ENCODE measurements at places on chromosomes 2 and 18.

- no peak for DNase-seq
Observed at GRCh38 chr18:57447154-57447621, 12.0 kb downstream of the ONECUT2 start.

DNA sequence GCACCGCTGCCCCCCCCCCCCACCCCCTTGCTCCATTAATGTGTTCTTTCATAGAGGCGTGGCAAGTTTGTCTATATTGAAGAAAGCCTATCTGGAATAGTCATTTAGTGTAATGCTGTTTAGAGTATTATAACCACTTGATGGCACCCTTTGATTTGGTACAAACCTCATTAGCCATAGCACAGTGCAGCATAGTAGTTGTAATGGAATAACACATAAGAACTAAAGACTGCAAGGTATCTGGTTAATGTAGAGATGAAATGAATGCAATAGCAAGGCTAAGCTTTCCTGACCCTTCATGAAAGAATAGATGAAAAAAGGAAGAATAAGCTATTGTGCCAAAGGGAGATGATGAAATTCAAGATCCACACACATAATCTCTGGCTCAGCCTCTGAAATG lies 81.9 kb downstream of the EHBP1 start:
- no peak for DNase-seq

- no peak for DNase-seq
Observed at GRCh38 chr2:20381457-20381856, 30.8 kb upstream of the PUM2 start.

DNA sequence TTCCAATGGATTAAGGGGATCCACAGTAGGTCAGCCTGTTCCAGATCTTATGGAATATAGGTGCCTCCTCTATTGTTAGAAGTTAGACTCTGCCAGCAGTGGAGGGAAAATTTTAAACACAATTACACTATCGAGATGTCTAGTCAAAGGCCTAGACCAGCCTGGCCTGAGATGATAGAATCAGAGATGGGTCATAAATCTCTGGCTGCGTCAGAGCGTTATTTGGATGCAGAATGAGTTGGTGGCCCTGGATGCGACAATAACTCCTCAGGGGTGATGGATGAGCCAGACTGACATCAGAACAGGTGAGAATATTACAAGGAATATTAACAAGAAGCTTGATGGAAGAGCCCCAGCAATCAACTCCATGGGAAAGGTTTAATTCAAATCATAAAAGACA lies 149.3 kb upstream of the TCF4 start:
- DNase-seq, result no peak

DNA sequence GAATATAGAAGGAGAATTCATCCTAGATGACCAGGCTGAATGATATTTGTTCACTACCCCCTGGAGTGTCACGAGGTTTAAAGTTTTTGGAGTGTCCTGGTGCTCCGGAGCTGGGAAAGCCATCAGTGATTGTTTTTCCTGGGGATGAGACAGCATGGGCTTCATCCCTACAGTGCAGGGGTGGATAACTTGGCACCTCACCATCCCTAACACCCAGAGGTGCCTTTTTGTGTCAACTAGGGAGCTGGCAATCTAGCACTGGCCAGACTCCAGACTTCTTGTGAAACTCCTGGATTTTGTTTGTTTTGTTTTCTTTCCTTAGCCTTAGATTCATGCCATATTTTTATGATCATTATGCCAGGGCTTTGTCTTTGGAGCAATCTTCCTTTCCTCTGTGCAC lies 164.8 kb downstream of the PRKCE start:
- no peak for DNase-seq

DNA sequence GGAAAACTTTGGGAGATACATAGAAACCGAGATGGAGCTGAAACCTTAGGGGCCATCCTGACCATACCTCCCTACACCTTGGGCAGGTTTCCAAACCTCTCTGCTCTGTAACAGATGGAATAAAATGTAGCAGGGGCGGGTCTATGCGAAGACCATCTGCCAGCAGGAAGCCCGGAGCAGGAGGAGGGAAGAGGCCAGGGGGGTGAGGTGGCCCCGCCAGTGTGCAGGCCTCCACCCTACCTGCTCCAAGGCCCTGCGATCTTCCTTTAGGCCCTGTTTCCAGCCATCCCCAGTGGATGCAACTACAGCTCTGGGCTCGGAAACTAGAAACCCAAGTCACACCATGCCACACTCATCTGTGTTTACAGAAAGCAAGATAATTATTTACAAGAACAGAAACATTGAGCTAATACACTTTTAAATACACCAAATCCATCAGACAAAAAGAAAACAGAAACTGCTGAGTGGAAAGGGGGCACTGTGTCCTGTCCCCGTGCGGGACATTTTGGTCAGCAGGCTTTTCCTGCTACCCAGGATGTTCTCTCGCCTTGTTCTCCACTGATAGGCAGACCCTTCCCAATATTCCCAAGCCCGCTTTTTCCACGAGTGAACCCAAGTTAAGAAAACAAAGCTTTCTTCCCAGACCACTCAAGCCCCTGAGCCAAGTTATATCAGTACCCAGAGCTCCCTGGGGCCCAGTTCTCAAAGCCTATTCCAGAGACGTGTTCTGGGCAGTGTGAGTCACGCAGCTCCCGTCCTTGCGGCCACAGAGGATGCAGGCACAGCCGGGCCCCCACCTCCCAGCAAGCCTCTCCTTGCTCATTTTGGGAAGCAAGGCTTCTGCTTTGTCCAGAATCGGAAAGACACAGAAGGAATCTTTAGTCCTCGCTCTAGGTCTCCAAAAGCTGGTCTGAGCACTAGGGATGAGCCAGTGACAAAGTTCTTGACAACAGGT lies 17.3 kb downstream of the CIB4 start:
- no peak for DNase-seq

DNA sequence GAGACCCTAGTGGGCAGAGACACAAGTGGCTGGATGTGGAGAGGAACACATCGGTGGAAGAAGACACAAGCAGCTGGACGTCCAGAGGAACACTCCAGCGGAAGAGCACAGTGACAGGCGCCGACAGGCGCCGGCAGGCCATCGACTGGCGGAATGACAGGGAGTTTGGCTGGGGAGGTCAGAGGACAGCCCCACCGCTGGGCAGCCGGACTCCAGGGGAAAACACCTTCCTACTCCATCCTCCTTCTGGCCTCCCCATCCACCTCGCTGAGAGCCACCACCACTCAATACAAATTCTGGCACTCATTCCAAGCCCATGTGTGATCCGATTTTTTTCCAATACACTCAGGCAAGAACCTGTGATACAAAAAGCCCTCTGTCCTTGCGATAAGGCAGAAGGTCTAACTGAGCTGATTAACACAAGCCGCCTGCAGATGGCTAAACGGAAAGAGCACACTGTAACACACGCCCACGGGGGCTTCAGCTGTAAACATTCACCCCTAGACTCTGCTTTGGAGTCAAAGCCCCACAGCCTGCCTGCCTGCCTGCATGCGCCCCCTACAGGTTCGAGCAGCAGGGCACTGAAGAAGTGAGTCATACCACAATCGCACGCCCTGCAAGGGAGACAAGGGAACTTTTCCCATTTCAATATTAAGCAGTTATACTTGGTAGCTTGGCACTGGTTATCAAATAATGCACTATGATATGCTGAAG lies 50.2 kb upstream of the LRP1B start:
- DNase-seq, result no peak

DNA sequence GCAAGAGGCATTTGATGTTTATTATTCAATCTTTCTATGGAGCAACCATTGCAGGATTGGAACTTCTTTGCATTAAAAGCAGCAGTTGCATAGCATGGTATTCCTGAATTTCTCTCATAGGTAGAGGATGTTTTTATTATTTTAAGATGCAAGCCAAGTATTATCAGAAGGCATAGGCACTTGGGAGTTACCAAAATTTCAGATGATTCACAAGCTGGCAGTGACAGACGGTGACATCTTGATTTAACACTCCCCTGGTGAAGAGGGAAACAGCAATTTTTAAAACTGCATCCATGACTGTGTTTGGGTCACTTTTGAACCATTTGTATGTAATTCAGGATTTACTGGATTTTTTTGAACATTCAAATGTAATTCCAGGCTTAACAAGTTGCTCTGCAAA lies 654.3 kb downstream of the SLC4A3 start:
- DNase-seq, result no peak

DNA sequence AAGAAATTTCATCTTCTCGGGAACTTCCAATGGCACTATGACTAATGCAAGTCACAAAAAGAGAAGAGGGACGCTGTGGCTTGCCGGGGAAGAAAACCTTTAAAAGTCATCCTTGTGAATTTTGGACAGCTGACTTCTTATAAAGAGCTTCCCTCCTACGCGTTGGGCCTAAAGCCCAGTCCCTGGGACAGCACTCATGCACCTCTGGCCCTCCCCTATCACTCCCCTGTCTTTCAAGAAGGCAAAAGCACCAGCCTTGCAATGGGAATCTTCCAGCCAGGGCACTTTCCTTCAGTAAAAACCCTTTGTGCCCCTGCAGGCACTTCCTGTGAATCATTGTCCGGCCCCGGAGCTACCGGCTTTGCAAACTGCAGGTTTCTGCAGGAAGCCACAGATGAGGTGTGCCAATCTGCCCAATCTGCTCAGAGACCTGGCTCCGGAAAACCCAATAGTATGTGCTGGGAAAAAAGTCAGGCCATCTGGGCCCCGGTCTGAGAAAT lies 7.1 kb downstream of the MREG start:
- DNase-seq, result no peak

GRCh38 chr2:66602341-66602740 lies 167.4 kb downstream of the MEIS1 start:
- DNase-seq, result no peak

DNA sequence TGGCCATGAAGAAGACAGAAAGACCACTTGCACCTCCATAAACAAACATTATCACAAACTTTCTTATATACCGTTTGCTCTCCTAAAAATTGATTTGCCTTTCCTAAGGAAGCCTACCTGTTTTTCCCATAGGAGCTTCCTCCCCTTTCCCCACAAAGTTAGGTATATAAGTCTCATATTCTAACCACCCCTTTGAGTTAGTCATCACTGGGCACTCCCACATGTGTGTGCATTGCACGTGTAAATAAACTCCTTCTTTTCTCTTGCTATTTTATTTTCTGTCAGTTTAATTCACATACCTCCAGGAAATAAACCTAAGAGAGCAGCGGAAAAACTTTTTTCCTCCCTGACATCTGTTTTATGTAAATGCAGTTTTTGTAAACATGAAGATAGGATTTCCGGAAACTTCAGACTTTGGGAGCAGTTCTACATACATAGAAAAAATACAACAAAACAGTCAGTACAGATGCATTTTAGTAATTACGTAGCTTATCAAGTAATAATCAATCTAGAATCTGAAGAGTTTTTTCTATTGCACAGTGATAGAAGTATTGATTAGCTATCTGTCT lies 46.6 kb downstream of the PLCL1 start:
- no peak for DNase-seq

GRCh38 chr2:131041402-131042147 lies 51.7 kb downstream of the FAM168B start:
- no peak for DNase-seq

DNA sequence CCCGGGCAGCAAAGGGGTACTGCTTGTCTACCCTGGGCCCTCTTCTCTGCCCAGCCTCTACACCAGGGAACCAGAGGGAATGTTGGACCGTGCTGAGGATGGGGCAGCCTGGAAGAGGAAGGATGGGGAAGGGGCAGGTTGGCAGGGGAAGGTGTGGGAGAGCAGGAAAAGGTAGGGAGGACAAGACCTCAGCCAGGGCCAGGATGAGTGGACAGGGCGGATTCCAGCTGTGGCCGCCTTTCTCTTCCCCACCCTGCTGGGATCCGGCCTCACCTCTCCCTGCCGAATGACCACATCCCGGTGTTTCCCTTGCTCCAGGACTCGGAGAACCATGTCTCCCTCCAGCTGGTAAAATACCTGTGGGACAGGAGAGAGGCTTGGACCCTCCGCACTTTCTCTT lies 8.9 kb downstream of the HAAO start:
- no peak for DNase-seq

- DNase-seq, result no peak
Observed at GRCh38 chr2:231984992-231985391, 23.5 kb downstream of the DIS3L2 start.

- no peak for DNase-seq
Observed at GRCh38 chr2:2747797-2748301, 416.8 kb upstream of the MYT1L start.

DNA sequence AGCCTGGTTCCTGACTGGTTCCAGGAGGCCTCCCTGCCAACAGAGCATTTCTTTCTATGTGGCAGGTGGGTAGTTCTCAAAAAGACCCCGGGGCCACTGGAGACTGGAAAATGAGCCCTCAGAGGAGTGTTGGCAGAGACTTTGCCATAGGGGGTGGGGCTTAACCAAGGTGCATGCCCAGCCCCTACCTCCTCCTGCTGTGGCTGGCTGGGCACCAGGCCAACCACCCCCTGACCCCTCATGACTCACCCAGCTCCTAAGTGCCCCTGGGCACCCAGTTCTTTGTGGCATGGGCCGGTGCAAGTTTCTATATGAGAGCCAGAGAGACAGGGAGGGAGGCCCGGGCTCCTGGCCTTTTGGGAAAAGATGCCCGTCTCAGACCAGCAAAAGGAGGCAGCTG lies 98.2 kb upstream of the SMAD2 start:
- DNase-seq, result no peak

GRCh38 chr2:170026361-170026760 lies 151.6 kb upstream of the MYO3B start:
- no peak for DNase-seq

DNA sequence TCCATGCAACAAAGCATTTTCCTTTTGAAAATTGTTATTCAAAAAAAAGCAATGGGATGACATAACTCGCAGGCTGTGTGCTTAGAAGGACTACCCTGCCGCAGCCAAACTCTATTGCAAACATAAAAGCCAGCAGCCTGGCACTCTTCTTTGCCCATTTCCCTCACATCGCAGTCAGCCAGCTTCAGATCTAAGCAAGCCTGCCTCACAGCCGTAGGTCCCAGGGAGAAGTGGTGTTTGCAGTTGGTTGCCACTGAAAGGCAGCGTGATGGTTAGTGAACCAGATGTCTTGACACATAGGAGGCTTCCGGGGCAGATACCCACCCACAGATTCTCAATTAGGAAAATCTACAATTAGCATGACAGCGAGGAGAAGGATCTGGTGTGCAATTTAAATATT lies 655.2 kb downstream of the RNF144A start:
- no peak for DNase-seq

DNA sequence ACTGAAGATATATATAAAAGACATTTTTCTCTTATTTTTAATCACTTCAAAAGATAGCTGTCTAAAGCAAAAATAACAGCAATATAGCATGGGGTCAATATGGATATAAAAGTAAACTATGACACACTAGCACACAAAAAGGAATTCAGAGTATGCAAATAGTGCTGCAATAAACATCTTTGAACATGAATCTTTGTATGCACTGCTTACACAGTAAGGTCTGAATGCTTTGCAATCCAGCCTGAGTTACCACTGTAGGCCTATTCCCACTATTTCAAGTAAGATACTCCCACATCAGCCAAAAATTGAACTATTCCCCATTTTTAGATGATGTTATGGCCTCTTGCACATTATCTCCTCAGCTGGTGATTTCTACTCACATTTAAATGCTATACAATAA lies 27.4 kb upstream of the ERCC3 start:
- no peak for DNase-seq
